ENCODE measurements at places on chromosomes 5 and 9.
A peak's percentile ranks its signal among the peaks of the same experiment; 100 is the strongest.

DNA sequence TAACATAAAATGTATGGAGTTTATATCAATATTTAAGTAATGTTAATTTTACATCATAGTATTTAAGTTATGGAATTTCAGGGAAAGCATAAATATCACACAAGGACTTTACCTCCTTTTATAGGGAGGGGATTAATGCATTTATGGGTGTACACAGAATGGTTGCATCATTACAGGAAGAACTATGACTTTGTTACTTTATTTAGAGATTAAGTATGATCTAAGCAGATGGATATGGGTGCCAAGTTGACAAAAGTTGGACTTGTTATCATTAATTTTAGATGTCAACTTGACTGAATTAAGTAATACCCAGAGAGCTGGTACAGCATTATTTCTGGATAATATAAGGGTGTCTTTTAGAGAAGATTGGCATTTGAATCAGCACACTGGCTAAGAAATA lies 160.5 kb upstream of the CDH10 start:
- DNase-seq, result no peak

DNA sequence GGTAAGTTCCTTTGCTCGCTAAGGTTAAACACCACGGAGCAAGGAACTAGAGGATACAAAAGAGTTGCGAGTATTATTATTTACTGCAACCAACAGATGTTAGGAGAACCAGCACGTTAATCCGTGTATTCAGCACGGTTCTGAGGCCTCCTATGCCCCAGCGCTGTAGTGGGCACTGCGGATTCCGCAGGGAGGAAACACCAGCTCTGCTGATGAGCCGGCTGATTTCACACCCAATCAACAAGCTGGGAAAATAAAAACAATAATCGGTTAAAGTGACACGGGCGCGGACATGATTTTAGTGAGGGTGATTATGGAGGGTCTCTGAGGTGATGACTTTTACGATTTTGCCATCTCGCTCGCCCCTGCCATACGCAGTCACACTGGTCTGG lies 702 bp upstream of the PRELID2 start:
- DNase-seq, result no peak

GRCh38 chr5:5302201-5302600 lies 120.3 kb upstream of the ICE1 start:
- DNase-seq, result no peak

GRCh38 chr5:87242242-87242641 lies 25.4 kb upstream of the RASA1 start:
- DNase-seq, result no peak

GRCh38 chr5:55959208-55959607 lies 35.6 kb downstream of the IL6ST start:
- no peak for DNase-seq

DNA sequence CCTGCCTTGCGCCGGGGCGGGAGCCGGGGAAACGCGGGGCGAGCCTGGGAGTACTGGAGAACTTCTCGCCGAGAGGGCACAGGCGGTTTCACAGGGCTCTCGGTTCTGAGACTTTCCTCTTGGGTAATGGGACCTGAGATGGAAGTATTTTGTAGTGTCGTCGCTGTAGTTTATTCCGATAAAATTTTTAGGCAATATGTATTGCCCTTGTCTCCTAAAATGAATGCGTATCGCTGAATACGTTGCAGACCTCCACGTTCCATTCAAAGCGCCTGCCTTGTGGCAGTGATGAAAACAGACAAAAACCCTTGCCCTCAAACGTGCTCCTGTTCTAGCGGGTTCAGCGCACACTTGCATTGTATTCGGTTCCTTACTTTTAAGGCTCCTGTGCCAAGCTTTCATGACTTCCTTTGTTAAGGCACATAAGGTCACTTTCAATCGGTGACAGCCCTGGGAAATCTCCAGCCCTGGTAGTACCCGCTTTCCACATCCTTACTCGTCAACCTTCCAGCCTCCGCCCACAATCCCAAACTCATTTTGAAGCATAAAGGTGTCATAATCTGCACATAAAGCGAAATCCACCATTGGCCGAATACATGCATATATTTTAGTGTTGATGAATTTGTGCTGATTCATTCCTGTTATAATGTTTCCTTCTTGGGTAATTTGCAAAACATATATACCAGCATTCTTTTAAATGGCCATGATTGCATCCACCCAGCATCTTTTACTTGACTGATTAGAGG lies 694 bp downstream of the RMI1 start:
- peak; percentile 6 for DNase-seq

GRCh38 chr9:107732781-107733522 lies 243.4 kb upstream of the KLF4 start:
- no peak for DNase-seq

DNA sequence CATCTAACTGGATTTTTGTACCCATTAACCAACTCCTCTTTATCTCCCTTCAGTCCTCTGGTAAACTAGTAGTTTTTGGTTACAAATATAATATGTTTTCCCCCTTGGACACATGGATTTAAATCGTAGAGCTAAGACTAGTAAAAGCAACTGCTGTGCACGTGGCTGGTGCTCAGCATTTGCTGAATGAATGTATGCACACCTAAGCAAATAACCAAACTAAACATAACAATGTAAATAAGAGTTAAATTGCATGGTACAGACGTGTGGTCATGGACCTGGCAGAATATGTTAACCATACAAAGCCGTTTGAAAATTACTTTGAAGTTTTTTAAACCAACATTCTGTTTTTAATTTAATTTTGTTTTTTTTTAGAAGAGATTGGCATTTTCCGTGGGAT lies 65.2 kb upstream of the FYB1 start:
- DNase-seq, result no peak

GRCh38 chr5:20515606-20516005 lies 527.6 kb upstream of the CDH18 start:
- no peak for DNase-seq

- no peak for DNase-seq
Measured at GRCh38 chr5:82050955-82051354, 79.1 kb downstream of the ATG10 start.

DNA sequence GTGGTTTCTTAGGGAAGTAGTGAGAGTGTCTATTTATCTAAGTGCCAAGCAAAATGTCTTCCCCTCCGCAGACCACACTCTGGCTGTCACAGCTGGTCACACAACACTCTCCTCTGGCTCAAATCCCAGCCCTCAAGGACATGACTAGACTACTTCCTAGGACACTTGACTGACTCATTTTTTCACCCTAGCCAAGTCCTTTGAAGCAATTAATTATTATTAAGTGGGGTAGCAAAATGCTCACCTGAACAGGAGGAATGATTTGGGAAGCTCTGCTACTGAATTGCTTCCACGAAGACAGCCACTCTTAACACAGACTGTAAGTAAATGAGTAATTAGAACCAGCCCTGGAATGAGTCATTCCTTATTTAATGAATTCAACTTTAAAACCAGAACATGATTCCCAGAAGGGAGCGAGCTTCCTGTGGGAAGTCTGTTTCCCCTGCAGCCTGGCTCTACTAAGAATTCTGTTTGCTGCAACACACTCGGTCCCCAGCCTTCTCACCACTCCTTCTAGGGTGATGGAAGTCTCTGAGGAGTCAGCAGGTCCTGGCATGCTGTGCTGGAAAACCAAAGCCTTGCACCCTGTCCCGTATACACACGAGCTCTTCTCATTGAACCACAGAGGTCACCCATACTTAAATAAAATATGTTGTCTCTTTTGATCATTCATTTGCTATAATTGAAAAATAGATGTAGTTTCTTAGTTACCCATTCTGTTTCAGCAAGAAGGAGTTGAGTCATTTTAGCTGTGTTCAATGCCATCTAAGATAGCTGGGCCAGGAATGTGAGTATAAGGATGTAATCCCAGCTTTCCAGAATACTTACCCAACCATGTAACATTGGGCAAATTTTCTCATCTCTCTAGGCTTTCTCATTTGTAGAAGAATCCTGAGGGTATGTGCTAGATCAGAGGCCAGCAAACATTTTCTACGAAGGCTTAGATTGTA lies 218.6 kb upstream of the RASEF start:
- no peak for DNase-seq

DNA sequence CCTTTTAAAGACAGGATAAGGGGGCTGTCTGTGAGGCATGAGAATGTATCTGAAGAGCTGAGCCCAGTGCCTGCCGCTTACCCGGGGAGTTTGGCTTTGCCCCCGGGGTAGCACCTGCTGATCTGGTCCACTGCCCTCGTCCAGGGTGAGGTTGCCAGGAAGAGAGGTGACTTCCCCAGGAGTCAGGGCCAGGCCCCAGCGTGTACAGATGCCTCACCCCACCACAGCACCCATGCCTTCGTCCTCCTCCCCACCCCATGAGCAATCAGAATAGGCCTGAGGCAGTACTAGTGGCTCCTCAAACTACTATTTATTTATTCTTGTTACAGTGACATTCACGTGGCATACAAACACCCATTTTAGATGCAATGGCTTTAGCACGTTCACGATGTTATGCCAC lies 15.7 kb upstream of the AIF1L start:
- DNase-seq, result no peak

Data from activated gamma-delta T cell treated with Interleukin-2 at 50 U/mL for 16 hours (primary cell).